Lung (tissue), 17 donors: ENCODE measurements at places on chromosomes 11 and 22. TPM values are rescaled to one million over a fixed set of nuclear protein-coding genes. Genes with fewer than 3 reads are reported as not detected.

Gene FGF3
- not detected for total RNA-seq

Gene CSNK2A3
- total RNA-seq = 2.6 TPM

GRCh38 chr11:27095887-27096286 is 55.3 kb downstream of the BBOX1 start:
- DNase-seq = no peak

GRCh38 chr11:130180896-130181294 is 21.3 kb downstream of the ST14 start:
- DNase-seq = no peak

- no peak for DNase-seq
Observed at GRCh38 chr22:43205261-43205691, 18.3 kb upstream of the TTLL12 start.

GRCh38 chr11:124586238-124586860 is 16.6 kb downstream of the OR8A1 start:
- peak; percentile 65 for DNase-seq

DNA sequence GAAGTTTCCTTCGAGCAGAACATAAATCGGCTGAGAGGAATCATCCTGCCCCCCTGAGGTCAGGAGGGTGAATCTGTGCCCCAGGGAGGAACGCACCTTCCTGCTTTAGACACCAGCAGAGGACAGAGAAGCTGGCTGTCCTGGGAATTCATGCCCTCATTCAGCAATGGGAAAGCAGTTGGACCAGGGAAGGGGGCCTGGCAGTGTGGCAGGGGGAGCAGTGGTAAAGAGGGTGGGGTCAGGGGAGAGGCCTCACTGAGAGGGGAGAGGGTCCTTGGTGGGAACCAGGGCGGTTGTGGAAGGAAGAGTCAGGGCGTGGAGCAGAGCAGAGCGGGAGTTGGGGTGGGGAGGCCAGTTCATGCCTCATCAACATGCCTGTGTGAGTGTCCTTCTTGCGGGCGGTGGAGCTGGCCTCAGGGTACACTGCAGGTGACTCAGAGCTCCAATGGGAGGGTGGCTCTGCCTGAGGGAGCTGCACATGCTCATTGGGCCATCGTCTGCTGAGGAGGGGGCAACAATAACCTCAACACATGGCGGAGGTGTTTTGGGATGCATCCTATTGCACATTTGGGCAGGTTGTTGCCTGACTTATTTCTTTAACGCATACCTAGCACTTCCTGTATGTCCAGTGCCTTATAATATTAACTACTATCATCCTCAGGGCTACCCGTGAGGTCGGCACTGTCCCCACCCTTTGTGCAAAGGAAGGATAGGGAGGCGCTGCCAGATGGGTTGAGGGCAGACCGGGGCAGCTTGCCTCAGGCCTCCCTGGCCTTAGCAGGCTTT is 23.2 kb downstream of the MED15 start:
- no peak for DNase-seq
